Neural crest cell (in vitro differentiated cells): ENCODE measurements at places on chromosomes 3 and 15.

- no peak for DNase-seq
Observed at GRCh38 chr3:27673701-27674100, 48.4 kb downstream of the EOMES start.

- DNase-seq: no peak
Observed at GRCh38 chr3:18968120-18968519, 180.2 kb upstream of the KCNH8 start.

- no peak for DNase-seq
Observed at GRCh38 chr15:36175186-36175740, 404.2 kb upstream of the CDIN1 start.

DNA sequence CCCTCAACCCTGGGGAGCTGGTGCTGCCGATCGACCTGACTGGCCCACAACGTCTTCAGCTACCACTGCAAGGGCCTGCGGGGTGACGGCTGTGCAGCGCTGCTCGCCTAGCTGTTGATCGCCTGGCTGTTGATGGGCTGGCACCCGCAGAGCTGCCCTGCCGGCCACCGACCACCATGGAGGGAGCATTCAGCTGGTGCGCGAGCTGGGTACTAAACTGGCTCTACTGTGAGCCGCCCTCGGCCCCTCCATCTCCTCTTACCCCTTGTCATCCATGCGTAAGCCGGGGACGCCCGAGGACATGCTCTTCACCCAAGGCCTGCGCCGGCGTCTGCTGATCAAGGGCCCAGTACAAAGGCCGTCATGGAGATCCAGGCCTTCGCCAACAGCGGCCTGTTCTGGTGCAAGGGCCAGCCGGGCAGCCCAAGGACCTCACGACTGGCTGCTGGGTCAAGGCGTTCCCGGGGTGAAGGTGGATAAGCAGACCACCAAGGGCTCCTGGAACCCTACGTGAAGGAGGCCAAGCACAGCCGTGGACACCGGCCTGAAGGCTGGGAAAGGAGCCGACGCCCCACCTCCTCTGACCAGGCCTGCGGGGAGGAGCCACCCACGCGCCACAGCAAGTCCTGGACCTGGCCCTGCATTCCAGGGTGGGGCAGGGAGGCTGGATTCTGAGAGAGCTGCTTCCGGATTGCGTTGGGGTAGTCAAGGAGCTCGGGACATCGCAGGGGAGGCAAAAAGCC lies 46.9 kb downstream of the SFMBT1 start:
- no peak for DNase-seq

DNA sequence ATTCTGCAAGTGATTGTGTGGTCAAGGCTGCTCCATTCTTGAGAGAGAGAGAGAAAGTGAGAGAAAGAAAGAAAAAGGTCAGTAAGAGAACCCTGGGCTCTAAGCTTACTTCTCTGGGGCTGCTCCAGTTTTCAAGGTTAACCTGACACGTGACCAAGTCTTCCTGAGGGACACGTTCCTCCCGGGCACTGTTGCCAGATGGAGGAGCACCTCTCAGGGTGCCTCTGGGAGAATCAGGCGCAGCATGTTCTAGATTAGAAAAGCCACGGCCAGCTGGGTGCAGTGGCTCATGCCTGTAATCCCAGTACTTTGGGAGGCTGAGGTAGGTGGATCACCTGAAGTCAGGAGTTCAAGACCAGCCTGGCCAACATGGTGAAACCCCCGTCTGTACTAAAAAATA lies 60.8 kb downstream of the ITGA11 start:
- DNase-seq: no peak

- DNase-seq: no peak
Observed at GRCh38 chr15:77144492-77145070, 73.7 kb upstream of the TSPAN3 start.

DNA sequence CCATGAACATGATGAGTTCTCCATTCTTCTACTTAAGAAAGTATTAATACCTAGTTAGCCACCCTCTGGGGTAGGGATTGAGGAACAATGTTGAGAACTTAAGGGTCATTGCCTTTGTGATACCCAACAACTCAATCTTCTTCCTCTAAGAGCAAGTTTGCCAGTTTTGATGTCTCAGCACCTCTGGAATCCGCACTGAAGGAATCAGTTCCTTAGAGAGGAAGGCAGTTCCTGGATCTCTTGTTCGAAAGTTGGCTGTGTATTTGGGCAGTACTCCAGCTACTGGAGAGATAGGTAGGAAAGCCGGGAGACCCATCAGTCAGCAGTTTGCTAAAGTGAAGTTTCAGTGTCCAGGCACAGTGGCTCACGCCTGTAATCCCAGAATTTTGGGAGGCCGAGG lies 35.6 kb upstream of the MTHFS start:
- no peak for DNase-seq

DNA sequence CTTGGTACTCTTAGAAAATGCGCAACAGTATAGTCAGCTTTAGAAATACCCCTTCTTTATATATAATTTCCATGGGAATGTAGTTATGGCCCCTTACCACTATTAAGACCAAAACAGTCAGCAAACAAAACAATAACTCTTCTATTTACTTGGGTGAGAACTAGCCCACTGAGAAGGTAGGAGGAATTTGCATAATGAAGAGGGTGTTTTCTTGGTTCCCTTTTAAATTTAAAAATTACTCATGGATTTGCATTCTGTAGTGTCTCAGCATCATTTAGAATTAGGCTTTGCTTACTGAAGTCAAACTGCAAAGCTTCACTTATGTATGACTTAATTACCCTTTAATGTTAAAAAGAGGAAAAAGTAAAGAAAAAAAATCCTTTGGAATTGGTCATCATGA lies 350.8 kb downstream of the PTPRG start:
- no peak for DNase-seq

- DNase-seq: no peak
Observed at GRCh38 chr3:179373938-179374337, 26.4 kb downstream of the MFN1 start.

- no peak for DNase-seq
Observed at GRCh38 chr3:71655061-71655460, 70.1 kb downstream of the EIF4E3 start.

GRCh38 chr3:150867434-150867833 lies 37.8 kb downstream of the MINDY4B start:
- no peak for DNase-seq

- DNase-seq: no peak
Observed at GRCh38 chr3:162525771-162526170, 1029.2 kb downstream of the OTOL1 start.

GRCh38 chr15:98977441-98977840 lies 30.2 kb downstream of the PGPEP1L start:
- DNase-seq: no peak

DNA sequence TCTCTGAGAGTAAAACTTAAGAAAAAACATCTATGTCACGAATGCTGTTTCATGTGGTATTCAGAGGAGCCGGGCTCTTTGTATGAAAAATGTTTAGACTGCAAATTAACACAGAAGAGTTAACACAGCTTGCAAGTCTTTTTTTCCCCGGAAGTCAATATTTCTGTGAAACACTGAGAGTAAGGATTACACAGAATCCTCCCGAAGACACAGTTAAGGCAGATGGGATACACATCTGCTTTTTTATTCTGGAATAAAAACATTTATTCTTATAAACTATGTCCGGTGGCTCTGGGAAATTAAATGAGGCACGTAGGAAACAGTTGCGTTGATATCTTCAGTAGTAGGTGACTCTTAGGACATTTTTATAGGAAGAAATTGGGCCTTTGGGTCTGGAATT lies 180.6 kb downstream of the PTPRG start:
- no peak for DNase-seq

DNA sequence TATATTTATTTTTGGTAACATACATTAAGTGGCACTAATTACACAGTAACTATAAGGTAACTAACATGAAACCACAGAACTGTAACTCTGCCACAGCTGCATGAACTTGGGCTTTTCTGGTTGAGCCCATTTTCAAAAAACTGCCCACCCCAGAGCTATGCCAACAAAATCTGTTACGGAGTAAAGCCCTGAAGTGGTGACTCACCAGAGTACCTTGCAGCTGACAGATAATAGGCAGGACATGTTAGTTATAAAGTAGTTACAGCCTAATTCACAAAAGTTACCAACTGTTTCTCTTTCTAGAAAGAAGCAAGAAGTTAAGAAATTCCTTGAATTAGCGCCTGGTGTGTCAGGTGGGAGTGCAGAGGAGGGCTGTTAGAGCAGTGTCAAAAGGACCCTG lies 1.5 kb upstream of the GPX1 start:
- DNase-seq: no peak

GRCh38 chr3:139537795-139538621 lies 1.5 kb downstream of the RBP1 start:
- DNase-seq: no peak

GRCh38 chr15:100109486-100110035 lies 232.2 kb downstream of the ADAMTS17 start:
- no peak for DNase-seq

DNA sequence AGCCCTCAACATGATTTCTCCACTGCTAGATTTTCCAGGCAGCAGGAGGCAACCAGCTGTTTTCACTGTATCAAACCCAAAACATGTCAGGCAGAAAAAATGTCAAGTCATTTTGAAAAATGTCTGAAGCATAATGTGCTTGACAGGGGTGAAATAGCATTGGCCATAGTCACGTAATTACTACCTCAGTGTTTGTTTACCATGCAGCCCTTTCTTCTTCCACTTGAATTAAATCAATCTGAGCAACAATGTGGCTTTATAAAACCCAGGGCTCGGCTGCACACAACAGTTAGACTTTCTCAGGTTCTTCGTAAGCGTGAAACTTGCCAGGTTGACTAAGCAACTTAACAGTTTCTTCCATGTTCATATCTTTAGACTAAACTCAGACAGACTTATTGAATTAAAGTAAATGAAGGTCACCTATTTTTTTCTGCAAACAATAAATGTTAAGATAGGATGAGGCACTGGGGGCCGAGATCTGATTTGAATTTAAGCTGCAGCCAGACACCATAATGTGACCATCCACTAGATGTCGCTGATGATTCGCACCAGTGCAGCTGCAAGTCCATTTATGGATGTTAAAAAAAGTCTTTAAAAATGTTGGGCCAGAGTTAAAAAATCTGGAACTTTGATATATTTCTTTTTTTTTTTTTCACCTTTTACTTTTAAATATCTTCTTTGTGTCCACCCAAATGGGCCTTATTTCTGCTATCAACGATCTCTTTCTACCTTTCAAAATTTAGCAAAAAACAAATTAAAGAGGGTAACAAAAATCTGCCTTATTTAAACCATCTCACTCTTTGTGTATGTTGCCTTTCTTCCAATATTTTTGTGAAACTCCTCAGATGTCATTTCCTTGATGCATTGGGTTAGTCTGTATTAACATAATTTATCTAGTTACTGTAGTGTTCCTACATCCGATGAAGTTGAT lies 305.9 kb downstream of the CACNA2D3 start:
- peak; percentile 69 for DNase-seq

GRCh38 chr15:78666010-78666409 lies 25.0 kb upstream of the CHRNB4 start:
- DNase-seq: no peak

DNA sequence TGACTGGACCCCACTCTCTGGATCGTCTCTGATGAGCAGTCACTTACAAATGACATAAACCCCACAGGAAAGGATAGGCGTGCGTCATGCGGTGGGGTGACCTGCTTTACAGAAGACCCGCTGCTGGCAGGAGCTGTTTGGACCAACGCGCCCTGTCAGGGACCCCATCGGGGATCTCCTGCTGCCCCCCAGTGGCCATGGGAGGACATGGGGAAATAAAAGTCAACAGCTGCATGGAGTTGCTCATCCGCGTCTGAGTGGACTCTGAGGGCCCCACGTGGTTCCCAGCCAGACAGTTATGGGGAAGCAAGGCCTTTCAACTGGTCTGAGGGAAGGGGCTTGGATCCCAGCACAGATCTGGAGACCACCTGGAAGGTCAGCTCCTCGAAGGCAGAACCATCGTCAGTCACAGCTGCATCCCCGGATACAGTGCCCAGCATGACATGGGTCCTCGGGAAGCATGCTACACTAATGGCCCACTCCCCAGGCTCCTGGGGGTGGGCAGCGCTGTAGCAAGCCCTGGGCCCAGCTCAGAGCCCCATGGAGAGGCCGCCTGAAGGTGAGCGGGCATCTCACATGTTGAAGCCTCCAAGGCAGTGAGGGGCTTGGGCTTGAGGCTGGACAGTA lies 32.1 kb downstream of the PTH1R start:
- DNase-seq: peak; percentile 88

GRCh38 chr15:89436560-89437311 lies 59.6 kb downstream of the RHCG start:
- DNase-seq: no peak

DNA sequence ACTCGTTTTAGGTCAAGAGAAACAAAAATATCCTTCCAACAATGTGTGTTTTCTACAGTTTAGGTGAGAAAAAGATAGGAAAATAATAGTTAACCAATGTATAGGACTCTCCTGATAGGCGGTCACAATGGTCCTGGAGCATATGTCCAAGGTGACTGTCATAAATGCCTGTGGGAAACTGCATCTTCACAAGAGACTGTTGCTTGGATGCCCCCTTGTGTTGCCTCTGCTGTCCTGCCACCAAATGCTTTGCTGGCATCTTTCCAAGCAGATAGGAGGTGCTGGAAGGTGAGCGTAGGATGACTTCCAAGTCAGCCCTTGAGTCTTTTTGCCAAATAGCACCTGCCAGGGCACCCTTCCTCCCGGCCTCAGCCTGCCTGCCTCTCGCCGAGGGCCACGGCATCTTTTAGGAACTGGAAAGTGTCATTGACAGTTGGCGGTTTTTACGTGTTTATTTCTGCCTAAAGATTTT lies 24.1 kb upstream of the SACM1L start:
- DNase-seq: no peak

DNA sequence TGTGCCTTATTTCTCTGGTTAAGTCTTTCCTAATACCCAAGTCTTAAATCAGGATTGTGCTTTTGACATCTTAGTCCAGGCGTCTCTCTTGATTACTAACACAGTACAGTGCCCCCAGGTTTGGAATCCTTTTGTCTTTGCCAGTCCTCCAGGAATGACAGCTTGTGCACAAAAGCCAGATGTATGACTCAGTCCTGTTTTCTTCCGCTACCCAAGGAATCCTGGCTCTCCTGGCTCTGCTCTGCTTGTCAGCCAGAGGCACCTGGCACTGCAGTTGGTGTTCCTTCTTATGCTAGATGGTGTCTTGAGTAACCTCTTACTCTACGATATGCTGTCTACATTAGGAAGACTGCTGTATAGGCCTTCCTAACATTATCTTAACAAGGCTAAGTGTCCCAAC lies 728.2 kb upstream of the NECTIN3 start:
- no peak for DNase-seq

DNA sequence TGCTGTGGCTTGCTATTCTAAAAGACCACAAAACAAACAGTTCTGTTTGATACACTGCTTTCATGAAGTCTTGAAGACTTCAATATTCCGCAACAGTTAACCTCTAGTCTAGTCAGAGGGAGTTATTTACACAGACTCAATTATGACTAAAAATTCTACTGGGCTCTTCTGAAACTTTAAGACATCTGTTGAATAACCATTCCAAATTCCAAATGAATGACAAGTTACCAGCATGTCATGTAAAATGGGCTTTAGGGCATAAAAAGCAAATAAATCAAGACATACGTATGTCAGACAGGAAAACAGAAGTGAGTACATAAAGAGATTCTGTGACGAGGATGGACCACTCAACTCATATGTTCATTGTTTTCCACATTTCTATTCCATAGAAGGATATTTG lies 93.9 kb downstream of the PLOD2 start:
- DNase-seq: no peak
